ENCODE measurements at places on chromosomes 11 and 22.

DNA sequence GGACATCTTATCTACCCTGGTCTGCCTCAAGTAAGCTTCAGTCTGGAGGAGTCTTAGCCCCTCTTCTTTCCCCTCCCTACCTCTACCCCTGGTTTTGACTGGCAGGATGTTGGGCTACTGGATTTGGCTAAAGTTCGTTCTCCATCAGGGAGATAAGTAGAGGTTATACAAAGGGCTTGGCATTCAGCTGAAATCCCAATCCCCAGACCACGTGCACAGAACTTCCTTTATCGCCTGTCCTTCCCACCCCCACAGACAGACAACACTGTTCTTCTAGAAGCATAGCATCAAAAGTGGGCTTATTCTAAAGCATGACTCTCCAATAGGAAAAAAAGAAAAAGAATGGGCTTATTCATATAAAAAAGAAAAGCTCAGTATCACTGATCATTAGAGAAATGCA lies 7.8 kb downstream of the PRG3 start:
- no peak for DNase-seq

- no peak for DNase-seq
Measured at GRCh38 chr11:75337195-75337654, 14.2 kb downstream of the ARRB1 start.

DNA sequence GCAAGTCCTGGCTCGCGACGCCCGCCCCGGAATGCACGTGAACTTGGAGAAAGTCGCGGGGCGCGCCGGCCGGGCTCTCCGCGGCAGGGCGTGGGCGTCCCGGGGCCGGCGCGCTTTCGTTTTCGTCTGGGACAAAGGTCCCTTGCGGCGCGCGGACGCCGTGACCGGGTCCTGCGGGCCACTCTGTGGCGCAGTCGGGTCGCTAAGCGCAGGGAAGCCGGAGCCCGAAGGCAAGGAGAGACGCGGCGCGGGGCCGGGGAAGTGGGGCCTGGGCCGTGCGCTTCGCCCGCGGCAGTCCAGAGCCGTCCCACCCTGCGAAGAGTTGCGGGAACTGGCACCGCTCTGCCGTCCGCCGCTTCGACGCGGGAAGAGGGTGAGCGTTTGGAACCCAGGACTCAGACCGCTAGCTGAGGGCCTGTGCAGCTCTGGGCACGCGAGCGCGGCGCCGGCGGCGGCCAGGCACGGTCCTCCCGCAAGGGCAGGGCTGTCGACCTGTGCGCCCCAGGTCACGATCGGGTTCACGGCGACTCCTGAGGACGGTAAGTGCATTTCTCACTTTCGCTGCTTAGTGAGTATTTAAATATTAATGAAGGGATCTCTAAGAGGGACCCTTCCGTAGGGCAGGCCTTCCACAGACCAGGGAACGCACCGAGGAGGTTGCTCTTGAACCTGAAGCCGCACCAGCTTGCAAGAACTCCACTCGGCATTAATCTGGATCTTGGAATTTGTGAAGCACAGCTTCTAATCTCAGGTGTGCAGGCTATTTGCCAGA lies 78.0 kb upstream of the PPARA start:
- DNase-seq, result peak; percentile 67

- DNase-seq, result peak; percentile 59
Measured at GRCh38 chr11:93000511-93001476, 31.3 kb downstream of the MTNR1B start.

DNA sequence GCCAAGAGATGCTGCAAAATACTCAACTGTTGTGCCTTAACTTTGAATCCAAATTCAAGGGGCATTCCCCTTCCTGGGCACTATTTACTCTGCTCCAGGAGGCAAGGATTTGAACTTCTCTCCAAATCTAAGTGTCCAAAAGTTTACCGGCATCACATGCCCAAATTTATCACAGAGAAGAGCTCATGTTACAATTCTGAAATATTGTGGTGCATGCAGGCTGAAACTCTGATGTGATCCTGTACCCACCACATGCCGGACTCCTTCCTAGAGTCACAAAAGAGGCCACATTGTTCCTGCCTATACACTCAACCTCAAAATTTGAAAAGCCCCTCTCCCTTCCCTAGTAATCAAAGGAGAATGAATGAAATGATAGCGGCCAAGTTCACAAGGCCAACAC lies 1.3 kb downstream of the TRAF6 start:
- DNase-seq, result peak; percentile 47

DNA sequence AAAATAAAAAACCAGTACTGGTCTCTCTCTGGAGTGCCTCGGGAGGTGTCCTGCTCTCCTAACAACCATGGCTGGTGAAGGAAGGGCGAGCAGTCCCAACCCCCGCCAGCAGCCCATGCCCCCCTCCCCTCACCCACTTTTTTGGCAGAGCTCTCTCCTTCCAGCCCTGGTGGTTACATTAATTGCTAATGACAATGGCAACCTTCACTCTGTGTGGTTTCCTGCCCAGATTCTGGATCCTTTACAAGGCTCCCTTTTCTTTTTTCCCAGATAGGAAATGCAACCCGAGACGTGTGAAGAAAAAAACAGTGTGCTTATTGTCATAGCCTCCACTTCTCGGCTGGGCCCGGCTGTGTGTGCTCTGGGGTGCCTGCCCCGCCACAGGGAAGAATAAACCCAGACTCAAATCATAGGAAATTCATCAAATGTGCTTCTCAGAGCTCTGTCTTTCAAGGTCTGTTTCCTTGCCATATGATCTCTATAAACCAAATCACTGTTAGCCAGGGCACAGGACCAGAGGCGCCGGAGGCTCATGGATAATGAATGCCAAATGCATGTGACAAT lies 513.0 kb downstream of the SOX6 start:
- no peak for DNase-seq

All from RKO (cell line).